ENCODE measurements at places on chromosomes 1 and 21.

GRCh38 chr1:180167721-180168467, 13.2 kb downstream of the QSOX1 start:
- peak; percentile 92 for DNase-seq
- H3K4me1 ChIP-seq: peaks cover 24% of the 10 kb centered on the region

GRCh38 chr1:182315167-182315556, 76.4 kb downstream of the GLUL start:
- H3K4me1 ChIP-seq: no peaks in the 10 kb centered on the region
- no peaks in the 10 kb centered on the region for H3K36me3 ChIP-seq
- no peak overlapping the region for H3K4me3 ChIP-seq
- H3K27ac ChIP-seq: no peak overlapping the region

DNA sequence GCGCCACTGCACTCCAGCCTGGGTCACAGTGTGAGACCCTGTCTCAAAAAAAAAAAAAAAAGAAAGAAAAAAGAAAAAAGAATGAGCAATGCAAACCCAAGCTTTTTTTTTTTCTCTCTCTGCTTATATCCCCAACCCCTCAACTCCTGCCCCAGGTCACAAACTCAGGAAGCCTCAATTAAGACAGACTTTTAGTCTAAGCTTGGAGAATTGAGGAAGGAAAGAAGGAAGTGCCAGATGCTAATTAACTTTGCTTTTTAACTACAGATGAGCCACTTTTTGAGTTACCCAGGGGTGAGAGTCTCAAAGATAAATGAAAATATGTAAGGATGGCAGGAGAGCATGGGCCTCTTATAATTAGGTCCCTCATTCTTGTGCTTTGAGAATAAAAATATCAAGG, 33.3 kb downstream of the PIK3CD start:
- peaks cover 14% of the 10 kb centered on the region for H3K4me1 ChIP-seq
- DNase-seq: no peak
- peaks cover 15% of the 10 kb centered on the region for H3K27me3 ChIP-seq
- H3K4me3 ChIP-seq: no peak overlapping the region
- H3K27ac ChIP-seq: no peak overlapping the region
- no peaks in the 10 kb centered on the region for H3K36me3 ChIP-seq

DNA sequence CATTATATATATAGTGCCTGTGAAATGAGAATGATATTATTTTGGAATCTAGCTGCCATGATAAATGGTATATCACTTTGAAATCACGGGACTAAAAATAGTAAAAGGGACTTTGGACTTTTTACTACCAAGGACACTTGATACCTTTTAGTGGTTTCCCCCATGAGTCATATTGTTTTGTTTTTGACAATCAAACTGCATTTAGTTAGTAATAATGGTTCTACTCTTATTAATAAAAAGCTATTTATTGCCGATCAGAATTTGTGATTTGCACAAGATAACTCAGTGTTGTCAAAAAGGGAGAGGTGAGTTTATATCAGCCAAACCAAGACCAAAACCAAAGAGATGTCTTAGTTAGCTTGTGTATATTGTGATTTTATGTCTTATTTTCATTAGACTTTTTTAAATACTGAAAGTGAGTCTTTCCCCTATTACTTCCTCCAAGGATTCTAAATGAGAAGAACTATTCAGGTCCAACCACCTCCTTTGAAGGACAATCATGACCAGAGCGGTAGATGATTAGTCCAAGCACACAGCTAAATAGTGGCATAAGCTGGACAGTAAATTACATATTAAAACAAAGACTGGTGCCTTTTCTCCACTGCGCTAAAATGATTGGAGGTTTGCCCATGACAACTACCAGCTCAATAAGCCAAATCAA, 281.7 kb upstream of the ESRRG start:
- DNase-seq: no peak
- no peak overlapping the region for H3K4me3 ChIP-seq
- H3K27ac ChIP-seq: no peak overlapping the region
- no peaks in the 10 kb centered on the region for H3K36me3 ChIP-seq
- H3K27me3 ChIP-seq: no peaks in the 10 kb centered on the region
- no peaks in the 10 kb centered on the region for H3K4me1 ChIP-seq

DNA sequence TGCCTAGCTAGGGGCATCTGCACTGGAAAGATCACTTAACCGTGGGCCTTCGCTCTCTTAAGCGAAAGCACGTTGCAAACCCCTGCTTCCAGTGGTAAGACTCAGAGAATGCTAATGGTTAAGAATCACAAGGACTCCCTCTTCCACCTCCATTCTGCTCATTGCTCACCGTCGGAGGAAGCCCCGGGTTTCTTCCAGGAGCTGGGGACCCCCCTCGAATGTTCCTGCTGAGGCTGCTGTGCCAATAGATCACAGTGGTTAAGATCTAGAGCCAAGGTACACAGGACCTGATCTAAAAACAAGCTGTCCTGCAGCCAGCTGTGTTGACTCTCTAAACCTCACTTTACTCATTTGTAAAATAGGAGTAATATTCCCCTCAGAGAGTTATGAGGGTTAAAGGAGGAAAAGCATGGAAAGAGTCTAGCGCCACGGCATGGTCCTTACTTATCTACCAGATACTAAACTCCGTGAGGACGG, 765 bp downstream of the VAMP3 start:
- H3K27me3 ChIP-seq: no peaks in the 10 kb centered on the region
- peak overlapping the region; percentile 95 for H3K4me3 ChIP-seq
- H3K27ac ChIP-seq: peak overlapping the region; percentile 83

GRCh38 chr1:111204201-111204982, 3.9 kb upstream of the DENND2D start:
- H3K4me3 ChIP-seq: peak overlapping the region; percentile 53
- no peak overlapping the region for H3K27ac ChIP-seq
- no peaks in the 10 kb centered on the region for H3K36me3 ChIP-seq
- no peak for DNase-seq

DNA sequence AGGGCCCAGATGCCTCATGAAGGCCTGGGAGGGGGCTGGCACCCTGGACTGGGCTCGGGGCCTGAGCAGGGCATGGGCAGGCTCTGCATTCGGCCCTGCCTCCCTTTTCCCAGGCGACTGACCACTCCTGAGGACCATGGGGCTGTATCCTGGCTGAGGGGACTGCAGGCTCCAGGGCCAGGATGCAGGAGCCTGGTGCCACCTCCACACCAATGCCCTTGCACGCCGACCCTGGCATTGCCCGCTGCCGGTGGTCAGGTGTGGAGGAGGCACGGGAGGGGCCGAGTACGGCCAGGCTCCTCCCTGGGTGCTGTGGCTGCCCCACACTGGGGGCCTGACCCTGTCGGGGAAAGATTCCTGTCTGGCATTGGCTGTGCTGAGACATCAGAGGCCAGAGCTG, 128.9 kb downstream of the SIK1 start:
- H3K4me3 ChIP-seq: no peak overlapping the region
- no peaks in the 10 kb centered on the region for H3K27me3 ChIP-seq
- no peaks in the 10 kb centered on the region for H3K36me3 ChIP-seq

GRCh38 chr1:91691525-91691924, 190.9 kb downstream of the CDC7 start:
- DNase-seq: no peak
- no peak overlapping the region for H3K27ac ChIP-seq
- H3K4me3 ChIP-seq: no peak overlapping the region
- no peaks in the 10 kb centered on the region for H3K27me3 ChIP-seq
- peaks cover 10% of the 10 kb centered on the region for H3K4me1 ChIP-seq
- H3K36me3 ChIP-seq: no peaks in the 10 kb centered on the region

DNA sequence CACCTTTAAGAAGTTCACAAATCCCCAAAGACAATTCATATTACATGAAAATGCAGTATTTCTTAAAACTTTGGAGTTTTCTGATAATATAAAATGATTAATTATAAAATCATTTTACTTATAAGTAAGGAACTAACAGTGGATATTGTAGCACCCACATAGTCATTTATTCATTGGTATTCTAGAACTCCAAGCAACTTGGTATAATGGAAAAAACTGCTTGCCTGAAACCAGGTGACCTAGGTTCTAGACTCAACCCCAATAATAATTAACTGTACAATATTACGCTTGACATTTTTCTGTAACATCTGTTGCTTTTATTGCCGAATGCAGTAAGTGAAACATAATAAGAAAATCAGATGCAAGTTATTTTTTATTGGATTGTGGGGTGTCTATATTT, 2.4 kb downstream of the PLA2G4A start:
- no peak overlapping the region for H3K27ac ChIP-seq
- H3K36me3 ChIP-seq: no peaks in the 10 kb centered on the region
- H3K4me1 ChIP-seq: no peaks in the 10 kb centered on the region
- no peak overlapping the region for H3K4me3 ChIP-seq

- peaks cover 32% of the 10 kb centered on the region for H3K36me3 ChIP-seq
- H3K4me3 ChIP-seq: no peak overlapping the region
- DNase-seq: no peak
- H3K27ac ChIP-seq: no peak overlapping the region
- no peaks in the 10 kb centered on the region for H3K4me1 ChIP-seq
- no peaks in the 10 kb centered on the region for H3K27me3 ChIP-seq
These were observed 67.2 kb downstream of the UCK2 start for GRCh38 chr1:165894591-165894990.

DNA sequence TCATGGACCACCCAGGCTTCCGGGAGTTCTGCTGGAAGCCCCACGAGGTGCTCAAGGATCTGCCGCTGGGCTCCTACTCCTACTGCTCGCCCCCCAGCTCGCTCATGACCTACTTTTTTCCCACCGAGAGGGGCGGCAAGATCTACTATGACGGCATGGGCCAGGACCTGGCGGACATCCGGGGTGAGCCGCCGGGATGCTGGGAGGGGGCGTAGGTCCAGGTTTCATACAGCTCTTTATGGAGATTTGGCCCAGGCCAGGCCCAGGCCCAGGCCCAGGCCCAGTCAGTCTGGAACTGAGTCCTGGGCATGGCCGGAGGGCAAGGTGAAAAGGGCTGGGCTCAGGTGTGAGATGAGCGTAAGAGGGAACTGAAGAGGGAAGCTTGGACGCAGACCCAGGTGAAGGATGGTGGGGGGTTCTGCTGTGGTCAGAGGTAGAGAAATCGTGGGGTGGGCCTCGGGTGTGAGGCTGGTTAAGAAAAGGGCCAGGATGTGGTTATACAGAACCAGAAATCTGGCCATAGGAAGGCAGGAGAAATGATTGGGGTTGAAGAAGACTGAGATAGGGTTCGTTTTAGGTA, 23.0 kb downstream of the DISP3 start:
- H3K36me3 ChIP-seq: peaks cover 16% of the 10 kb centered on the region
- no peak overlapping the region for H3K4me3 ChIP-seq
- H3K4me1 ChIP-seq: peaks cover 36% of the 10 kb centered on the region
- H3K27ac ChIP-seq: no peak overlapping the region
- no peaks in the 10 kb centered on the region for H3K27me3 ChIP-seq
- DNase-seq: no peak

All from GM23338 (cell line).